Type B pancreatic cell (in vitro differentiated cells): ENCODE measurements at places on chromosomes 5 and 9.

- no peak for DNase-seq
Measured at GRCh38 chr9:123290764-123291163, 22.4 kb upstream of the STRBP start.

DNA sequence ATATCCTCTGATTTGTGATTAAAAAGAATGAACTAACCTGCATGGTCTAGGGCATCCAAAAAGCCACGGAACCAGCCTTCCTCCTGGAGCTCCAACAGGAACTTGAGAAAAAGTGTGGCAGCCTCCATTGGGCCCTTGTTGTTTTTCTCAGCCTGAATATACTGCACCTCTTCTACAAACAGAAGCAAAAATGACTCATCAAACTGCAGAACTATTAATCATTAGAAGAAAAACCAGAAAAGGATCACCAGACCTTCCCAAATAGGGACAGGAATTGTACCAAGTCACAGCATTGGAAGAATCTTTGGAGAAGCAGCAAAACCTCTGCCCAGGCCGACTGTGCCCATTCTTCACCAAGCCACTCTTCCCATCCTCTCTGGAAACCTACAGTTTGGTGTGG, 25.2 kb downstream of the RIGI start:
- DNase-seq = no peak

DNA sequence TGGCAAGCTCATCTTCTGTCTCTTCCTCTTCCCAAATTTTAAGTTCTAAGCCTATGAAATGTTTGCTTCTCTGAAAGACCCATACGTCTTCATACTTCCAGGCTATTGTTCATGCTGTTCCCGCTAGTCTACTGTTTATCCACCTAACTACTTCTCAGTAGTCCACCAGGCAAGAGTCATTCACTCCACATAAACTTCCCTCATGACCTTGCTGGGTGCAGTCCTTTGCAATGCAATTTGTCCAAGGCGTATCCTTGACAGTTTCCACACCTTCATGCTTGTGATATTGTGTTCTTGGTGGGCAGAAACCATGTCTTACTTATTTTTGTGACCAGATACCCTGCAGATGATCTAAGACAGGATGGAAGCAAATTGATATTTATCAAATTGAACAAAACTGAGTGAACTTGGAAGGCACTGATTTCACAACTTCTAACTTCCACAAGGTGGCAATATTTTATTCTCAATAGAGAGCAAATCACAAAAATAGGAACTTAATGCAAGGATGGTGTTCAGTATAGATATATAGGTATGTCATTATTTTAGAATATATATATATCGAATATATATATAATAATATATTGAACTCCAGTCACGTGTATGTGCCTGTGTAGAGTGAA, 30.3 kb downstream of the TYRP1 start:
- no peak for DNase-seq

DNA sequence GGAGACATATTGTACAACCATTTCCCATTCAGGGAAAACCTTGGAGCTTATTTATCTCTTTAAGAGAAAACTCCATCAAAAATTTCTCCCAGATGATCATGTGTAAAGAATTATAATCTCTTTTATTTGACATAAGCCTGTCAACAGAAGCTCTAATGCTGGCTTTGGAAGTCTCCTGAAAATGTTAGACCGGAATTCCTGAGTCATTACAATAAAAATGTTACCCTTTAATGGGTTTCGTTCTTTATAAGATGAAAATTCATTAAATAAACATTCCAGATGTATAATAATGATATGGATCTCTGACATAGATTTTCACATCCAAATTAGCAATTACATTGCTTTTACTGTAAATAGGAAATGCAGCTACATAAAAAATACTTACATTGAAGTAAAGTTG, 1036.4 kb downstream of the EFNA5 start:
- no peak for DNase-seq

GRCh38 chr5:120447706-120448239, 16.3 kb upstream of the PRR16 start:
- DNase-seq = no peak

DNA sequence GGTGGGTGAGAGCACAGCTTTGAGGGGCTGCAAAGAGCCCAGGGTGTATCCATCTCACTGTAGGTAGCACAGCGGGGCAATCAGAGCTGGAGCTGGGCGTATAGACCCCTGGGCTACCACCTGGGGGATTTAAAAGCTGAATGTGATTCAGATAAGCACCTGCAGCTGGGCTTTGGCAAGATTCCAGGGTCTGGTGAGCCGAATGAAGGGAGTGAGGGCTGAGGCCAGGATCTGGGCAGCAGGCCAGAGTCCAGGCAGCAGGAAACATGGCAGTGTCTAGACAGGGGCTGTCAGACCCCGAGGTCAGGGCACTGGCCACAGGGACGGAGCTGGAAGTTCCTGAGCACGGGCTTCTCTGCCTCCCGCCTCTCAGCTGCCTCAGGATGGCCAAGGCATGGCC, 8.7 kb downstream of the ASS1 start:
- DNase-seq = no peak

DNA sequence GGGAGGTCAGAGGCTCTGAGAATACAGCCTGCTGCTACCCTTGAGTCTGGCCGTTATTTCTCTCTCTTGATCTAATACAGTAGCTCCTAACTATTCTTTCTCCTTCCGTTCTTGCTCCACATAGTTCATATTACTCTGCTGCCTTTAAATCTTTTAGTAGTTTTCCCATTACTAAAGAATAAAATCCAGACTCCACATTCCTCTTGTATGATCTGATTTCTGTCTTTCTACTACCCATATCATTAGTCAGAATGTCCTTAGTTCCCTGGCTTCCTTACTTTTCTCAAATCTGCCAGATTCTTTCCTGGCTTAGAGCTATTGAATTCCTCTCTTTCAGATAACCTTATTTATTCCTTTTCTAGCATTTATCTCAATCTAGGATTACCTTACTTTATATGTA, 40.0 kb downstream of the MARCHF6 start:
- DNase-seq = no peak

DNA sequence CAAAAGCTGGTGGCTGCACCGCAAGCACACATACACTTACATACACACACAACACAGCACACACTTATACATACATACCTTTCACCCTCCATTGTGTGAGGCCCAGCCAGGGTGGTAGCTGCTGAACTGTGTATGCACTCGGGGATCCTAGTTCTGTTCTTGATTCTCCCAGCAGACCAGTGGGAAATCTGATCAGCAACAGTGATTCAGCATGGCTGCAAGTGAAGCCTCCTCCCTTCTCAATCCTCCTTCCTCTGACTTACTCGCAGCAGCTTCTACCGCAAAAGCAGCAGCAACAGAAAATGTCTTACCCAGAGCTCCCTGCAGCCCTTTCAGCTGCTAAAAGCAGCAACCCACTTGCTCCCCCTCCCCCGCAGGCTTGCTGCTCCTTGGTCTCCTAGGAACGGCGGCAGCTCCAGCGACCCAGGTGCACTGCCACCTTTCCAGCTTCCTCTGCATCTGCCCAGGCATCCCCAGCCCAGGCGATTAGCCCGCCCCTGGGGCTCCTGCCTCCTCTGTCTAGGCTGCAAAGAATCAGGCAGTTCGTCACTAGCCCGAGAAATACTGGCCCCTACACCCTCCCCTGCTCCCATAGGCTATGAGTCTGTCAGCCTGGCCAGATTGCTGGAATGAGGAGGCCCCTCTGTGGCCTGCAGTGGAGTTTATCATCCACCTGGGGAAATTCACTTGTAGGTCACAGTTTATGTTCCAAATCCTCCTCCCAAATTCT, at the start of gene KLHL3:
Gene KLHL3, minus strand, starts transcription at position 535 of the 730 bp plus-strand sequence. Its CDS starts 443 bp downstream, at position 92.
- peak; percentile 73 for DNase-seq

DNA sequence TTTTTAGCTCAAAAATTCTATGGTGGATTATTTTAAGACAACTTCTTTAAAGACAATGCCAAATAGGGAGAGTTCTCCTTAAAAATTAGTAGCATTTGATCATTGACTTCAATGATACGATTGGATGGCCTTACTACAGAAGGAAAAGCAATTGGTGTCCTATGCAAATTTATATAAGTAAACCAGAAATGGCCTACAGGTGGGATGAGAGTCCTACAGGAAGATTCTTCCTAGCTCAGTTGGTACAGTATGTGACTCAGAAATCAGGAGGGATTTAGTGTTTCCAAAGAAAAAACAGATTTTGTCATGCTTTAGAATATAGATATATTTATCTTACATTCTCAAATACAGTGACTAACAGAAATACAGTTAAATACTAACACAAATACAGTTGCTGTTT, 6.5 kb downstream of the ANKRA2 start:
- no peak for DNase-seq

DNA sequence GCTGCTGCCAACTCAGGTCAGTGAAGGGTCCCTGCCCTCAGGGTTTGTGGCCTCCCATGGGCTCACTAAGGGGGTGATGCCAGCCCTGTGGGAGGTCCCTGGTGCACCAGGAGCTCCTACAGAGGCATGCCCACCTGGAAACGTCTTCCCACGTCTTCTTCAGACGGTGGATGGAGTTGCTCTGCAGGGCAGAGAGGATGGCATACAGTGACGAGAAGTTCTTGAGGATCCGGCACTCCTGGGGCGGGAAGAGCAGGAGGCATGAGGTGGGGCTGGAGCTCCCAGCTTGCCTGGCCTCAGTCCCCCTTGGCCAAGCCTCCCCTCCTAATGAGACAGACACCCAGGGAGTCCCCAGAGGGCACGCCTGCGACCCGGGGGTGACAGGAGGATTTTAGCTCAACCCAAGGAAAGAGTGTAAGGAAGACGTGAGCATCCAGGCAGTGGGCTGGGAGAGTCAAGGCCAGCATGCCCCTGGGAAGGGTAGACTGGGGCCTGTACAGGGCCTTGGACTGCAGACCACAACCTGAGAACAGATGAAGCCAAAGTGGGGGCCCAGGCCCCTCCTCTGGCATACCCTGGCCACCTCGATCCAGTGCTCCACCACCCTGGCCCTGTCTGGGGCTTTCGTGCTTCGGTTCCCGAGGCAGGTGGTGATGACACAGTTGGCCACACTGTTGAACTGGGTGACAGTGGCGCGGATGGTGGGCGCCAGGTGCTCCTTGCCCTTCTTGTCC, 14.4 kb downstream of the RALGDS start:
- DNase-seq = no peak

GRCh38 chr5:126384985-126385384, 38.2 kb upstream of the GRAMD2B start:
- DNase-seq = no peak

DNA sequence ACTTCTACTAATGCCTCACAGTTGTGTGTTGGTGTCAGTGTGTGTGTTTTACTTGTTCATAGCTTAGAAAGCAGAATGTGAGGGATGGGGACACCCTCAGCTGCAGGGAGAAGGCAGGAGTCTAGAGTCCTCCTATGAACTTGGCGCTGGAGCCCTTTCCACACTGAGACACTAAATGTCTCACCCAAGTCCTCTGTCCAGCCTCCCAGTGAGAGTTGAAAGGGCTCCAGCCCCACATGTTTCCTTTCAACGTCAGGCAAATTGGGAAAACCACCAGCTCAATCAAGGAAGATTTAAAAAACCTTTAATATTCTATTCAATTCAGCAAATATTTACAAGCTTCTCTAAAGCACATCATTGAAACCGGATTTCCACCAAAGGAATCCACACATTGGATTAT, 167.6 kb upstream of the MSX2 start:
- no peak for DNase-seq

DNA sequence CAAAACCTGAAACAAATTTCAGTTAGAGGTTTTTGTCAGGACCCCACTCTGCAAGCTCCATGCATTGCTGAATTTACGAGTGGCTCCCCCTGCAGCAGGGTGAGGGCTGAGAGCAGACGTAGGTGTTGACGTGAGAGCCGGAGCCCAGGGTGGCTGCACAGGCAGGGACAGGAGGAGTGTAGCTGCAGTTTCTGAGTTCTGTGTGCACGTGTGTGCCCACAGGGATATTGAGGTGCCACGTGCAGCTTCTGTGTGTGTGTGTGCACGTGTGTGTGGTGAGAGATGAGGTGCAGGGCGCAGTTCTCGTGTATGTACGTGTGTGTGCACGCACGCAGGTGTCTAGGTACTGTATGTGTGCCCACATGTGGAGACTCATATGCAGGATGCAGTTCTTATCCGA, 14.6 kb downstream of the PLEKHG4B start:
- DNase-seq = no peak

- no peak for DNase-seq
Measured at GRCh38 chr5:174100490-174100889, 55.0 kb downstream of the NSG2 start.

DNA sequence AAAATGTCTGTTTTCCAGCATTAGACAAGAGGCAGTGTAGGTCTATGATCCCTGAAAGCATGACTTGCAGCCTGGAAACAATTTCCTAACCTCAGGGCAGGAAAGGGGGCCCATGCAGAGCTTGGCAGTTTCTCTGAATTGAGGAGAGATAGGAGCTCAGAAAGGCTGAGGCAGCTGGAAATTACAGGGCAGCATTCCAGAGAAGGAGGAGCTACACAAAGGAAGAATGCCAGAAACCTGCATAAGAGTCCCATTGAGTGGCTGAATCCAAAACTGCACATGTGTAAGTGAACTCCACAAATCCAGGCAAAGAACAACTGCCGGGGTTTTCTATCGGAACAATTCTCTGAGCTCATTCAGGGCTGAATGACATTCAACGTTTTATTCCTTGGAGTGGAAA, 346.8 kb downstream of the PIK3R1 start:
- no peak for DNase-seq

GRCh38 chr9:101977614-101978210, 239.3 kb upstream of the GRIN3A start:
- DNase-seq = no peak

DNA sequence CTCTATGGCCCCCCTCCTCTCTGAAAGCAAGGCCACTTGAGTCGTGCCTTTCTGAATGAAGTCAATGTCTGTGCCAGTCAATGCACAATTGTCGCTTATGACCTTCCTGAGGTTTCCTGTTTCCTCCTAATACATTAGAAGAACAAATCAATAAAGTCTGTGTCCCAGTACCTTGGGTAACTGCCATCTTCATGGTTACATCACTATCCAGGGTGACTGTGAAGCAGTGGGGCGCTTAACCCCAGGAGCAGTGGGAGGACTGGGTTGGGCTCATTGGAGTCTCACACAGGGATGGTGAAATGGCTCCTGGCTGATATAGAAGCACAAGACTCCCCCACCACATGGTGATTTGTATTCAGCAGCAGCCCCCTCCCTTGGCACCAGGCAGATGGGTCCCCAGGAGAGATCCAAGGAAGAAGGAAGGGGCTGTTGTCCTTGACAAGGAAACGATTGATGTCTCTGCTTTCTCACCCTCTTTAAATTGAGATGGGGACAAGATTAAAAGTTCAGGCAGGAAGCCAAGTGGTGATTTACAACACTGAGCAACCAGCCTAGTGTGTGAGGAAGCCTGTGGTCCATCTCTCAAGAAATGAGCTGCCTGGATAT, 261.9 kb upstream of the ZNF462 start:
- no peak for DNase-seq

DNA sequence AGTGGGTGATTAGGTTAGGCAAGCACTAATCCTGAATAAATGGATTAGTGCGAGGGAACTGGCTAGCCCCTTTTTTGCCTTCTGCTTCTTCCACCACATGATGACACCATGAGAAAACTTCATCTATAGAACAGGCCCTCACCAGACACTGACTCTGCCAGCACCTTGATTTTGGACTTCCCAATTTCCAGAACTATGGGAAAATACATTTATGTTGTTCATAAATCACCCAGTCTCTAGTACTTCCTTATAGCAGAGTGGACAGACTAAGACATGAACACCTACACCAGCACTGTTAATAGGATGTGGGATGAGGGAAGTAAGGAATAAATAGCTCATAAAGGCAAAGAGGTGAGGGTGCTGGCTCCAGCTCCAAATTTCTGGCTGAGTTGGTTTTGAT, 1.4 kb downstream of the ZNF622 start:
- no peak for DNase-seq

- DNase-seq = no peak
Measured at GRCh38 chr9:95383185-95383676, 65.7 kb upstream of the FANCC start.

GRCh38 chr9:125748446-125749099, 1.4 kb downstream of the PBX3 start:
- no peak for DNase-seq
